Iris pigment epithelial cell (primary cell): ENCODE measurements at places on chromosomes 2 and 18.

- DNase-seq, result peak; percentile 29
Observed at GRCh38 chr2:96788442-96789244, 27.4 kb upstream of the CNNM3 start.

DNA sequence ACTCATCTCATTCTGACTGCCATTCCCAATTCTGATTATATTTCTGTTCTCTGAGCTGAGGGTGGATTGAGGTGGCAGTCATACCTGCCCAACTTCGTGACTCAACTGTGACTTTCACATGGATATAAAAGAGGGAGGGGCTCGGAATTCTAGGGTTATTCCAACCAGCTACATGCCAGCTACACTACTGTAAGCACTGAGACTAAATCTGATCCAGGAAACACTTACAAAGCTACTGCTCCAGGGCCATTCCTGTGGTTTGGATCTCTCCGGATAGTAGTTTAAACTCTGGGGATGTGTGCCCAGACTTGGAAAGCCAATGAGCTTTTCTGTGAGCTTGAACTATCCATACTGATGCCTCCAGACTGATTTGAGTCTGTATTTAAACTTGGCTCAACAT lies 7.9 kb downstream of the MAP2 start:
- peak; percentile 43 for DNase-seq

DNA sequence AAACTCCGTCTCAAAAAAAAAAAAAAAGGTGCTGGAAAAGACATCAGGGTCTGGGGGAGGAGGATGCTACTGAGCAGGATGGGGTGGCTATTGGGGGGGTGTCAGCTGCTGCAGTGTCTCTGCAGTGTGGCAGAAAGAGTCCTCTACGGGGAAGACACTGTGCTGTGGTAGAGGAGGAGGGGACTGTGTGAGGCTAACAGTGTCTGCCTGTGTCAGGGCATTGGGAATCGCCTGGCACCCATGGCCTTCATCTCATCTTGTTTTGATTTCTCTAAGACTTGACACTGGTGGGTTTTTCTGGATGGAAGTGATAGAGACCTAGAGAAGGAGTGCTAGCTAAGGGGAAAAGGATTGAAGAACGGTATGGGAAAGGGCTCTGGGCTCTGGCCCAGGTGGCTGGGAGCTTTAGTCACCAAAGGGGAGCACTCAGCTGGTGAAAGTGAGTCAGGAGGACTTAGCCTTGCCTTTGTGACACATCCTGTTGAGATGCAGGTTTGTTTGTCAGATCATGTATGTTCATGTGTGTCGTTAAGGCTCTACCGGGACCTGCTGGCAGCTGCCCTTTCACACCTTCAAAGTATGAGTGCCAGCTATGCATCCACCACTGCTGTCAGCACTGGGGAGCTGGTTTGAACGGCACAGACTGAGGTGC lies 58.0 kb downstream of the FARP2 start:
- DNase-seq, result peak; percentile 49

- DNase-seq, result no peak
Observed at GRCh38 chr18:29234751-29235150, 1057.8 kb upstream of the CDH2 start.

GRCh38 chr2:213279971-213280370 lies 4.3 kb upstream of the SPAG16 start:
- DNase-seq, result no peak

- no peak for DNase-seq
Observed at GRCh38 chr2:3243804-3244203, 133.8 kb downstream of the EIPR1 start.

DNA sequence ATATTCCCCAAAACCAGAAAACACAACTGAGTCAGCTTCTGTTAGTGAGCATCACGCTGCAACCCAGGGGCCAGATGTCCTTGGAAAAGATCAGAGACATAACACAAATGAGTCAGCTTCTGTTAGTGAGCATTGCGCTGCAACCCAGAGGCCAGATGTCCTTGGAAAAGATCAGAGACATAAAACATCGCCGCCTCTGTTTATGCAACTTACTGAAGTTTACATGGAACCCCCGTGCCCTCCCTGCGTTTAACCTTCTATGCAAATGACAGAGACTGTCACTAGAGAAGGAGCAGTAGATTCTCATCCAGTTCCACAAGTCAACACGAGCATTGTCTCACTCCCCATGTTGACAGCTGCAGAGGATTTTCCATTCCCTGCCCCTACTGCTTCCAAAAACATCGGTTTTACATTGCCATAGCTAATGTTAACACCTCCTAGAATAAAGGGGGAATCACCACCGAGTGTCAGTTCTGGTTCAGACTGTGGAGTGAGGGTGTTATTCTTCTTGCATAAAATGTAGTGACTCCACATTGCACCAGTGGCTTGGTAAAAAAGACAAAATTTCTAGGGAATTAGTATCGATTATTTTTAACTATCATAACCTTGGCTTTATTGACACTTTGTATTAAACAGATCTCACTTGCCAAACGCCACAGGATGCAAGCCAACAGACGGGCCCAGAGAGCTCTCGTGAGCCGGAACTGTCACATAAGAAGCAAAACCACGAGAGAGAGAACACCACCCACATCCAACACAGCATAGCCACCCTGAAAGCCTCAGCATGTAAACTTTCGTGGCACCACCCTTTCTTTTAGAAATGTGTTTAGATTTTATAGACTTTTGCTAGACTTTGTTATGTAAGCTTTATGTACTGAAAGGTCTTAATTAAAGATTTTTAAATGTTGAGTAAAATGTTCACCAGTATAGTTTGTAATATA lies 87.7 kb downstream of the SH3YL1 start:
- DNase-seq, result peak; percentile 5

DNA sequence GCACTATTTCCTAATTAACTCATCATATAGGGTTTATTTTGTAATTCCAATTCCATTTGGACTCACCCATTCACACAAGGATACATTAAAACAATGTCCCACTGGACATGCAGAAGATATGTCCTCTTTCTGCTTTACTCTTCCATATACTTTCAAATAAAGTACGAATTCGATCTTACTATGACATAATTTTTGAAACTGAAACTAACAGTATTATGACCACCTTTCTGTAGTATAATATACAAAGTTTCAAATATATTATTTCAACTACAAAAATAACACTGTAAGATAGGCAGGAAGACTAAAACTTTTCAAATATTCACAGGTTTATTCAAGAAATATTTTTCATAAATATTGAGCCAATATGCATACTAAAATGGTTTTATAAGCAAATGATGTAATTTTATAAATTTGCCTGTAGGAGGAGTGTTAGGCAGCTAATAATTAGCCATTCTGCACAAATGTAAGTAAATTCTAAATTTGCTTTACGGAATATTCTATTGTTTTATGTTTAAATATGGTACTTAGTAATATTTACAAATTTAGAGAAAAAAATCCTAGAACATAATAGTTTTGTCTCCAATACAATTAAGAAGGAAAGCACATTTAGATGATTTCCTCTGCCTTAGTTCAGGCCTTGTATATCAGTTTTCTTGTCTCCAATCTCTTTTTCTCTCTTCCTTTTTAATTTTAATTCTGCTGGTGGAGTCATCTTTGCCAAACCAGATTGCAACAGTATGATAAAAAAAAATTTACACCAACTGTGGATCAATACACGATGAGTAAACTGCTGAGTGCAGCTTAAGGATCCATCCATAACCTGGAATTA lies 85.9 kb downstream of the CERKL start:
- DNase-seq, result peak; percentile 2

DNA sequence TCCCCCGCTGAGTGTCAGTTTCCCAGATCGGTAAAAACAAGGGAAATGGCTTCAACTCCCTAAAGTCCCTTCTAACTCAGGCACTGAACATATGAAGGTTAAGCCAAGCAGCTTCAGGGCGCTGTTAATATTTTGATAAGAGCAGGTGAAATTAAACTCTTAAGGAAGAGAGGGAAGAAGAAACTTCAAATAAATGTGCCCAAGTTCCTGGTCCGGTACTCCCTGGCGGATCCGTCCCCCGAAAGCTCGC lies 564 bp downstream of the TRABD2A start:
- DNase-seq, result no peak

DNA sequence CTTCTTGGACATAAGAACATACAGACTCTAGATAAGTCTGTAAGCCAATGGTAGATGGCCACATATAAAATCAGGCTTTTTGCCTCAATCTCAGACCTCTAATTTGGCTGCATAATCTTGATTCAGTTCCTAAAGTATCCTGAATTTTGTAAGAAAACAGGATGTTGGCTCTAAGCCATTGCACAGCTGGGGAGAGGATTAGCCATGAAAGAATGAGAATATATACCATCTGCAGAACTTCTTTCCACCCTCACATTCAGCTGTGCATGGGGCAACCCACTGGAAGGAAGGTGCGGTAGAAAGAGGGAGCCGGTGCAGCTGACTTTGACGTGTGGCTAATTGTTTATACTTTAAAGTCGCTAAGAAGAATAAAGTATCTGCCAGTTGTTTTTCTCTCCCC lies 1061.6 kb upstream of the FAM98A start:
- no peak for DNase-seq

DNA sequence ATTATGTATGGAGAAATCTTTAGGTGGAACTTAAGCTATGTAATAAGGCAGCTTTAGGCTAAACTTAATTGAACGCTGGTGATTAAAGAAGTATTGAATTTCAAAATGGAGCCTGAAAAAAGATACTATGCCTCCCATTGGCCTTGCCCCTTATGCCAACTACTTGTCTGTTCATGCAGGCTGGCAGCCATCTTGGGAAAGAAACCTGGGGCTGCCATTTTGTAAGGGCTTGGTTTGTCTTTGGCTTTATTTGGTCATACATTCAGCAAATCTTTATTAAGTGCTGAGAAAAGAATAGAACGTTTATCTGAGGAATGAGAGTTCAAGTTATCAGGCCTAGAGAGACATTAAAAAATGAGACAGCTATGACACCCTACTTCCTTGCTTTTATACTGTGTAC lies 231.3 kb downstream of the KCNE4 start:
- no peak for DNase-seq

DNA sequence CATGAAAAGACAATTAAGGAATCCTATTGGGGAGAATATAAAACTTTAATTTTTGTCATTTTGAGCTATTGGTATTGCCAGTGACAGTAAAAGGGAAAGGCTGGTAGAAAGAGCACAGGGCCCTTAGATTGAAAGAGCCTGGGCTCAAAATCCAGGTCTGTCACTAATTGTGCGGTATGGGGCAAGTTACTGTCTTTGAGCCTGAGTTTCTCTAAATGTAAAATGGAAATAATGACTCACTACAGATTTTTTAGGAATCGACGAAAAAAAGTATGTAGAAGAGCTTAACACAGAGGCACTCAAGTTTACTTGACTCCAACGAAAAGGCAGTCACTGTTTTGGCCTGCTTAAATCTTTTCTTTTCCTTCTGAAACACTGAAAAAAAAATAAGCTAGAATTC lies 7.0 kb downstream of the NDUFV2 start:
- peak; percentile 77 for DNase-seq

- no peak for DNase-seq
Observed at GRCh38 chr2:2655453-2656114, 324.5 kb upstream of the MYT1L start.

GRCh38 chr18:76985156-76985950 lies 147.2 kb downstream of the MBP start:
- DNase-seq, result no peak

GRCh38 chr18:74454279-74454751 lies 2.8 kb downstream of the DIPK1C start:
- DNase-seq, result no peak

DNA sequence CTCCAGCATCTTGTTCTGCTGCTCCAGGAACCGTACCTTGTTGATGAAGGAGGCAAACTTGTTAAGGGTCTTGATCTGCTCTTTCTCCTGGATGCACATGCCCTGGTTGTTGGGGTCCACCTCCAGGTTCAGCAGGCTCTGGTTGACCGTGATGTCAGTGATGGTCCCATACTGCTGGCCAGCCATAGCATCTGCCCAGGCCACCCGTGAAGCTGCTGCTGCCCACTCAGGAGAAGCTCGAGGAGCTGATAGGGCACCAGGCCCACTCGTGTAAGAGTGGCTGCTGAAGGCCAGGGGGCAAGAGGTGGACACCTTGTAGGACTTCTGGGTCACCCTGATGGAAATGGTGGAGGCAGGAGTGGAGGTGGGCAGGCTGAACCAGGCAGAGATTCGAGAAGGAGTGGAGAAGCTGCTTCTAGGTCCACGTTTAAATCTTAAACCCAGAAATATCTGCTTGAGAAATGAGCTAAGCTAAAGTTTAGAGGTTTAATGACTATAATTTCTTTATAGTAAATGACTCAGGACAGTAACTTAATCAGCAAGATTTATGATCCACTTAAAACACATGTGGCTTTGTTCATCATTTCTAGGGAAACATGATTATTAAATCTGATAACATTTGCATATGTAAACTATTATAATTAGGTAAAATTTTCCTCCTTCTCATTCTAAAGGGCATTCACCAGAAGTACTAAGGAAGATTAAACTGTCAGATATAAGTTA lies 358.7 kb upstream of the SETBP1 start:
- no peak for DNase-seq
